Myocyte (in vitro differentiated cells): ENCODE measurements at places on chromosomes 6 and 20.
A peak's percentile ranks its signal among the peaks of the same experiment; 100 is the strongest.

DNA sequence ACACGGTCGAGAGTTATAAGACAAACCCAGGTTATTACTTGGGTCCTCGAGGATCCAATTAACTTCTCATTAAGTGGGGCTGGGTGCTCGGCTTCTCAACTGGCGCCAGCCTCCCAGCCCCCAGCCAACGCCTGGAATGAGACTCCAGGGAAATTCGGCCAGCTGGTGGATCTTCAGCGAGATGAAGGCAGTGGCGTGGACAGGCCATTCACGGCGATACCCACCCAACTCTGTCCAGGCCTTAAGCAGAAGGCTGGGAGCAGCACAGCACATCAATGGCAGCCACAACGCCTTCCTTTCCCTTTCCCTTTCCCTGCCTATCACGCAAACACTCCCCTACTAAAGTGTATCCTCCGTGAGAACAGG, 868 bp downstream of the METTL24 start:
- DNase-seq, result no peak

DNA sequence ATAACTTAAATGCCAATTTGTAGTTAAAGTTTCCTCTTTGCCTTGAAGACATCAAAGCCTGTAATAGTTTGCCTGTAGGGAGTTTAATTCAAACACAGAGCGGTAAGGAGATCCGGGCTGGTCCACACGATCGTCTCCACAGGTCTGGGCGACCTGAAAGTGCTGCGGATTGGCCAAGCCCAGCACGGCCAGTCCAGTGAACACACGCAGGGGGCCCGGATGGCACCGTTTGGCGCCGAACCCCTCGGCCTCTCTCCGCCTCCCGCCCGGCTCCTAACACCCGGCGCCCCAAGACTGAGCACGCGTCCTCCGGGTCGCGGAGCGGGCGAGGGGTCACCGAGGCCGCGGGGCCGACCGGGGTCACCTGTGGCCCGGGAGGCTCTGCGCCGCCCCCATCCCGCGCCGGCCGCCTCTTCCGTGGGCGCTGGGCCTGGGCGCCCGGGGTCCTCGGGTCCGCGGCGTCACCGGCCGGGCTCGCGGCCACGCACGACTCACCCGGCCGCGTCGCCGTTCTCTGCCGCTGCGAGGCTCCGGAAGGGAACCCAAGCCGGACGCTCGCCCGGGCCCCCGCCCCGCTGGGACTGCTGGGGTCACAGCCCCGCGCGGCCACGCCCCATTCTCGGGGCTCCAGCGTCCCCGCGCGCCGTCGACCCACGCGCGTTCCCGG, 481 bp downstream of the SERPINB6 start:
- DNase-seq, result peak; percentile 70

DNA sequence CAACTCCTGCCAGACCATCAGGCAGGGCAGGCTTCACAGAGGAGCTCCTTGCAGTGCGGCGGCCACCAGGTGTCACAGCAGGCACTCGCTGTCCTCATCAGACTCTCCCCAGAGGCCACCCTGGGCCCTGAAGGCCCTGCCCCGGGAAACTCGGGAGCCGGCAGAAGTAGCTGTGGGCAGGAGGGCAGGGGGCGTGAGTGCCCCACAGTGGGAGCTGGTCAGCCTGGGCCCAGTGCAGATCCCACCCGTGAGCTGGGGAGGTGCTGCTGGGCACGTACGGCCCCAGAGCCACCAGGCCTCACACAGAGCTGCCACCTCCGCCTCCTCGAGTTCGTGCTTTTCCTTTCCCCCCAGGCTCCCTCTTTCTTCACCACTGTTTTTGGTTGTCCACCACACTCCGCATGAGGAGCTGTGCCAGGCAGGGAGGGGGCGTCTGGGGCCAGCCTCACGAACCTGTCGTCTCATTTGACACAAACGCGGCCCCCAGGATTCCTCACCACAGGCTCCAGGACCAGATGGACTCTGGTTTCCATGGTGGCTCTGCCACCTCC, 33.8 kb downstream of the FRMD1 start:
- no peak for DNase-seq

DNA sequence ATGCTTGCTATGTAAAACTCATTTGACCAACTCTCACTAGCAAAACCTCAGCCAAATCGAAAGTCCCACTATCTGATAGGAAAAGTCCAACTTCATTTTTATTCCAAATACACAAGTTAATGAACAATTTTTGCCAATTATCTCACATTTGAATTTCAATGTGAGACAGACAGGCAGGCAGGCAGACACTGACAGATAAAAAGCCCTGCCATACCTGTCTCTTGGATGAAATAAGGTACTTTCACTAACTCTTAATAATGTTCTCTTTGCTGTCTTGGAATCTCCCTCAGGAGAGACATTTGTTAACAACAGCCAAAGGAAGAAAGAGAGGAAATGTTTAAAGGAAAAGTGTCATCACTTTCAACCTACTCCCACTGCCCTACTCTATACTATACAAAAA, 82.0 kb downstream of the RNGTT start:
- DNase-seq, result no peak
